ENCODE measurements at places on chromosomes 3 and 15.
A peak's percentile ranks its signal among the peaks of the same experiment; 100 is the strongest.

- DNase-seq, result no peak
These were observed 511 bp upstream of the RARB start for GRCh38 chr3:25427563-25427941.

DNA sequence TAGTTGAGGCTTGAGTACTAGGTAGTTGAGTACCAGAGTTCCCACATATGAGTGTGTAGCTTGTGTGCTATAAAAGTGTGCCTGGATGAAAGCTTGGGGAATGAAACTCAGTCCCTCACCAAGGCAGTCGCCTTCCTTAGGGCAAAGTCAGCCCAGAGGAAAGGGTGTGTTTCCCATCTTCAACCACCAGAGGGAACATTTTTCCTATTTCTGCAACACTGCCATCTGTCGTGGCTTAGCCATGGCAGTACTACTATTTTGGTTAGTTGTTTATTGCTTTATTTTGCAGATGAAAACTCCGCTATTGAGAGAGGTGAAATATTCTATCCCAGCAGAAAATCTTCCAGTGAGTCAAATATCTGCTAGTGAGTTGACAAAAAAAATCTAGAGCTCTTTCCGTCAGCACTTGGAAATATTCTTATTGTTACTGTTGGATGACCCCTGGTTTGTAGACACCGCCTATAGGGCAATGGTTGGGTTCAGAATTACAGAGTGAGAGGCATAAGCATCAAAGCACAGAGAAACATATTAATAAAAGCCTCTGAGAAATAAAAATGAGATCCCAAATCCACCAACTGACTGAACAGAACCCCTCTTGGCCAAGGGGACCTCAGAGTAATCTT, 239.9 kb downstream of the CPNE4 start:
- DNase-seq, result peak; percentile 74

- DNase-seq, result peak; percentile 87
These were observed 213.6 kb downstream of the FEZF2 start for GRCh38 chr3:62159709-62160092.

GRCh38 chr3:121414924-121415323, 130.9 kb downstream of the POLQ start:
- DNase-seq, result no peak

GRCh38 chr3:172201870-172202236, 162.5 kb downstream of the FNDC3B start:
- DNase-seq, result peak; percentile 92

Data from fibroblast of lung (primary cell).